ENCODE measurements at places on chromosomes 13 and 19. TPM values are rescaled to one million over a fixed set of nuclear protein-coding genes. Genes with fewer than 3 reads are reported as not detected.

DNA sequence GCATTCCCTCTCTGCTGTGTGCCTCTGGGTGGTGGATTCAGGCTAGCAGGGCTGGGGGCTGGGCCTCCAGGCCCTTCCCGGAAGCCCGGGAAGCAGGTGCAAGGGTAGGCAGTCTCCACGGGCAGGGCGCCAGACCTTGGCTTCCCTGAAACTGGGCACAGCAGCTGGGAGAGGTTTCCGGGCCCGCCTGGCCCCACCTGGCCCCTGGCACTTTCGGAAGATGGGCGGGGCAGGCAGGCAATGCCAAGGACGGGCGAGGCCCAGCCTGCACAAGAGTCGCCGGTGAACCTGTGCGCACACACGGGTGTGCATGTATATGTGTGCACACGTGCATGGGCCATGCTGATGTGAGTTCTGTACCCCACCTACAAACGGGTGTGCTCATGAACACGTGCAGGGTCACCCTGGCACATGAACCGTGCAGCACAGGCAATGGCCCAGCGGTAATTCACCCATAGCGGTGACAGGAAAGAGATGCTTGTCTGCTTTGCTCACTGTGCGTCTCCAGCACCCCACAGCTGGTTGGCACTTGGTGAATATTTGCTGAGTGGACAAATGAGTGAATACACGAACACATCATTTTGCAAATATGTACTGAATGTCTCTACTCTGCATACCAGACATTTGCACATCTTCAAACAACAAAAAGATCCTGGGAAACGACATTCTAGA, 15.3 kb downstream of the GADD45B start:
- no peaks in the 10 kb centered on the region for H3K36me3 ChIP-seq
- peak; percentile 92 for DNase-seq
- peak overlapping the region; percentile 46 for H3K27ac ChIP-seq
- peaks cover 11% of the 10 kb centered on the region for H3K27me3 ChIP-seq
- H3K4me1 ChIP-seq: peaks cover 65% of the 10 kb centered on the region
- no peak overlapping the region for H3K4me3 ChIP-seq

The HRC gene
- total RNA-seq: 1.8 TPM

The DENND1C gene
- total RNA-seq: 15.1 TPM

The MISP gene
- total RNA-seq: 8.9 TPM

DNA sequence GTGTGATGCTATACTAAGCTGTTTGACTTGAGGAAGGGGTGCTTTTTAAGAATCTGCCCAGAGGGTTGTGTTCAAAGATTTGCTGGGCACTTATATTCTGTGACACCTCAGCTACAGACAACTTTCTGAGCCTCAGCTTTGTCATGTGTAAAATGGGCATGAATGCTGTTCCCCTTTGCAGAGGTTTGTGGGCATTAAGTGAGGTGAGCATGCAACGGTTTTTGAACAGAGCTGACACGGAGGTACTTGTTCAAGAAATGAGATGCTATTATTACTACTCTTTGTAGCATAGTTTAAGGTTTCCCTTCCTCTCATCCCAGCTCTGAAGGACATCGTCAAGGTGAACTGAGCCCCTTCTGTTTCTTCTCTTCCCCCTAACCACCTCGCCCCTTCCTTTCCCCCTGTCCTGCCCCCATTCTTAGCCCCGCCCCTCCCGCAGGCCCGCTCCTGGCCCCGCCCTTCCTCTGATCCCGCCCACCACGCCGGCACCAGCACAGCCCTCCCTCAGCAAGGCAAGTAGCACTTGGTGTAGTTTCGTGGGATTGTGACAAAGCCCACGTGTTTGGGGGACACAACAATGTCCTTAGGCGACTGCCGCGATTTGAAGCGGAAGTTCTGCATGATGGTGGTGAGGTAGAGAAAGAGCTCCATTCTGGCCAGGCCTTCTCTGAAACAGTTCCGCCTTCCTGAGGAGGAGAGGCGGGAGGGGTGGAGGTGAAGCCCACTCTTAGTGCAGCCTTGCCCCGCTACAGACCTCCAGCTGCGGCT, 26.1 kb upstream of the CYP2A7 start:
- H3K36me3 ChIP-seq: no peaks in the 10 kb centered on the region
- H3K27ac ChIP-seq: no peak overlapping the region
- no peak for DNase-seq

GRCh38 chr19:55459950-55460657, 1.3 kb downstream of the ISOC2 start:
- DNase-seq: no peak
- H3K4me3 ChIP-seq: peak overlapping the region; percentile 76
- H3K27me3 ChIP-seq: no peaks in the 10 kb centered on the region
- peaks cover 21% of the 10 kb centered on the region for H3K4me1 ChIP-seq

- H3K4me3 ChIP-seq: no peak overlapping the region
- H3K36me3 ChIP-seq: no peaks in the 10 kb centered on the region
- no peak overlapping the region for H3K27ac ChIP-seq
- DNase-seq: no peak
These were observed 5.4 kb downstream of the CEACAM3 start for GRCh38 chr19:41801792-41802211.

DNA sequence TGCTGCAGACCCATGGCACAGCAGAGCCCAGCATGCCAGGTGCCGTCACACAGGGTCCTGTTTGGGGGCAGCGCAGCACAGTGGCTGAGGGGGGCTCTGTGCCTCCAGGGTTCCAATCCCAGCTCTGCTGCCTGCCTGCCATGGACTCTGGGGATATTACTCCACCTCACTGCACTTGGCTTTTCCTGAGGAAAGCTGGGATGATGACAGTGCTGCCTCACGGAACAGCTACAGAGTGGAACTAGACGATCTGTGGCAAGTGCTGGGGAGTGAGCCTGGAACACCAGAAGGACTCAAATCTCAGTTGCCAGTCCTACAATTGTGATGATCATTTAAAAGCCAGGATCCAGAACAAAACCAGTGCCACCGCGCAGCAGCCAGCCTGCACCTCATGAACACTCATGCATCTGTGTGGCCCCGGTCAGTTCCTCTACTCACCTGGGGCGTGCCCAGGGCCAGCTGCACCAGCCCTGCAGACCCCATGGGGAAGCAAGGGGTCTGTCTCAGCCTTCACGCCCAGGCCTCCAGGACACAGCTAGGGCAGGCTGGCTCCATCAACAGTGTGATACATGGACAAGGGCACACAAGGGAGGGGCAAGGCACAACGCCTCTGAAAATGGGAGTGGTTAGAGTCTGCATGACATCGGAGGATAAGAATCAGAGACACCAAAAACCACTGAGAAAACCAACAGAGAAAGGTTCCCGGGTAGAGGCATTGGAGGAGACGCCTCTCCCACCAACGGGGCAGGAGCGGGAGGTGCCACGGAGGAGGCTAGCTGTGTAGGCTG, 55.2 kb downstream of the ATP7B start:
- H3K4me3 ChIP-seq: no peak overlapping the region
- DNase-seq: no peak
- no peak overlapping the region for H3K27ac ChIP-seq
- H3K27me3 ChIP-seq: no peaks in the 10 kb centered on the region

The PDE4C gene
- 9.6 TPM for total RNA-seq

DNA sequence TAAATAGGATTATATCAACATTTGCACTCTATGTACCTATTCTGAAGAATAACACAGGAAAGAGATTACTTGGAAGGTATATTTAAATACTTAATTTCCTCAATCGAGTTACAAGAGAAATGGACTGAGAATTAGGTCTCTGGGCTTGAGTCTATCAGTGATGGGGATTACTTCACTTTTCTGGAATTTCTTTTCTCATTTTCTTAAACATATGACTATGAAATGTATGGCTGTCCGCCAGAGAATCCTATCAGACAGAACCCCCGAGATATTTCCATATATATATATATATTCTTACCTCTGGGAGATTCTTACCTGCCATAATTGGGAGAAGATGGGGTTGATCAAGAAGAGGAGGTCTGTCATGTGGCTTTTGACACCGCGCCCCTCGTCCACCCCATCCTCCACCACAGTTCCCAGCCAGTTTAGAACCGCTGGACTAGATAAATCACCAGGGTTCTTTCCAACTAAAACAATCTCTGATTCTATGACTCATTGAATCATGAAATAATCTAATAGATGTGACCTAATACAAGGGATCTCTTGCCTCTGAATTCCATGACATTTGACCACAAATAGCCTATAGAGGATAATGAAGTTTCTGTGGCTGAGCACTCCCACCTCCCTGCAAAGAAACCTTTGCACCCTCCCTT, 231.3 kb downstream of the TBC1D4 start:
- H3K4me1 ChIP-seq: no peaks in the 10 kb centered on the region
- no peak for DNase-seq
- H3K27ac ChIP-seq: no peak overlapping the region
- no peak overlapping the region for H3K4me3 ChIP-seq
- no peaks in the 10 kb centered on the region for H3K36me3 ChIP-seq

The KLK12 gene
- 1.9 TPM for total RNA-seq

DNA sequence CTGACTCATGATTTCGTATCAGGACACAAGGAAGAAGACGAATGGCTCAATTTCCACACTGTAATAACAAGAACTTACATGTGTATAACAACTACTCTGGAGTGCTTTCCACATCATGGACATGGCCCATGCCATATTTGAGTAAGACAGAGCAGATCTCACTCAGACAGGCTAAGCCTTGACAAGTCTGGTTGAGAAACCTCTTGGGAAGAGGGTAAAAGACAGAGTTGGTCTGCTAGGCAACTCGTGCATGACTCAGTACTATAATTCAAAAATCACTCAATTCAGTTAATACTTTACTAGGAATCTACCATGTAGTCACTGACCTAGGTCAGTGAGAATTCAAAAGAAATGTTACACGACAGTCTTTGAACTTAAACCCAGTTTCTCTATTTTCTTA, 5.7 kb upstream of the THSD1 start:
- H3K36me3 ChIP-seq: peaks cover 62% of the 10 kb centered on the region
- H3K27ac ChIP-seq: no peak overlapping the region
- peaks cover 2% of the 10 kb centered on the region for H3K4me1 ChIP-seq
- no peaks in the 10 kb centered on the region for H3K27me3 ChIP-seq
- DNase-seq: no peak

- H3K27me3 ChIP-seq: no peaks in the 10 kb centered on the region
- H3K36me3 ChIP-seq: no peaks in the 10 kb centered on the region
- no peak overlapping the region for H3K27ac ChIP-seq
- no peaks in the 10 kb centered on the region for H3K4me1 ChIP-seq
These were observed 129.9 kb downstream of the GPC6 start for GRCh38 chr13:93356469-93356868.

DNA sequence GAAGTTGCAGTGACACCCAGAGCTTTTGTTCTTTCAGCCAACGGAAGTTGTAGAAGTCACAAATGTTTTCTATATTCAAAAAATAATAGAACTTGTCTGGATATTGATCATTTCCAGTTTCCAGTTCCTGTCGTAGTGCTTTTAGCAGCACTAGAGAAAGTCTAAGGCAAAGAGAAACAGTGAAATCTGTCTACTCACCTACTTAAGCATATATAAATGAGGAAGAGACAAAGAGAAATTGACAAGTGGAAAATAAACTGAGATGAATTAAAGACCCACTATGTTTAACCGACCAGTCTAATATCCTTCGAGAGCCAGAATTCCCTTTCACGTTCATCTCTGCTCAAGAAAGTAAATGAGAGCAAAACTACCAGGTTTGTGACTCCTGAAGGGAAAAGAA, 36.7 kb downstream of the DACH1 start:
- no peak overlapping the region for H3K27ac ChIP-seq
- no peak overlapping the region for H3K4me3 ChIP-seq
- DNase-seq: no peak
- H3K4me1 ChIP-seq: no peaks in the 10 kb centered on the region
- no peaks in the 10 kb centered on the region for H3K36me3 ChIP-seq

The MUC16 gene
- 2.2 TPM for total RNA-seq

GRCh38 chr13:93775027-93775426, 548.4 kb downstream of the GPC6 start:
- H3K27me3 ChIP-seq: no peaks in the 10 kb centered on the region
- H3K4me1 ChIP-seq: no peaks in the 10 kb centered on the region
- no peak overlapping the region for H3K27ac ChIP-seq
- H3K36me3 ChIP-seq: no peaks in the 10 kb centered on the region
- no peak for DNase-seq
- no peak overlapping the region for H3K4me3 ChIP-seq

The FRY gene
- total RNA-seq: 93.7 TPM

The TNFSF9 gene
- 4.1 TPM for total RNA-seq

The TPTE2 gene
- not detected for total RNA-seq

DNA sequence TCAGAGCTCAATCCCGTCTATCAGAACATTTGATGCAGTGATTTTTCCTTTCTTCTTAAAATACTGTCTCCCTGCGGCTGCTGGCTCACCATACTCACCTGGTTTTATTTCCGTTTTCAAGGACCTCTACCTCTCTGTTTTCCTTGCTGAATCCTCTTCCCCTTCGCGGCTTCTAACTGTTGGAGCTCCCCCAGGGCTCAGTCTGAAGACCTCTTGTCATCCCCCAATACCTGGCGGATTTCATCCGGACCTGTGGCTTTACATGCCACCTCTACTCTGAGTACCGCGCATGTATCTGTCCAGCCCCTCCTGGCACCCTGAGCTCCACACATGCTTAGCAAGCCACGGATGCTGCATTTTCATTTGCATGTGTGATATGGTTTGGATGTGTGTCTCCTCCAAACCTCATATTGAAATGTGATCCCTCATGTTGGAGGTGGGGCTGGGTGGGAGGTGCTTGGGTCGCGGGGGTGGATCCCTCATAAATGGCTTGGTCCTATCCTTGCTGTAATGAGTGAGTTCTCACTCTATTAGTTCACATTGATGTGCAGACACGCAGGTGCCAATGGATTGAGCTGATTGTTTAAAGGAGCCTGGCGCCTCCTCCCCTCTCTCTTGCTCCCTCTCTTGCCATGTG, 106.2 kb upstream of the LSM14A start:
- DNase-seq: no peak
- peaks cover 17% of the 10 kb centered on the region for H3K27me3 ChIP-seq
- H3K36me3 ChIP-seq: no peaks in the 10 kb centered on the region
- H3K27ac ChIP-seq: no peak overlapping the region
- no peak overlapping the region for H3K4me3 ChIP-seq

DNA sequence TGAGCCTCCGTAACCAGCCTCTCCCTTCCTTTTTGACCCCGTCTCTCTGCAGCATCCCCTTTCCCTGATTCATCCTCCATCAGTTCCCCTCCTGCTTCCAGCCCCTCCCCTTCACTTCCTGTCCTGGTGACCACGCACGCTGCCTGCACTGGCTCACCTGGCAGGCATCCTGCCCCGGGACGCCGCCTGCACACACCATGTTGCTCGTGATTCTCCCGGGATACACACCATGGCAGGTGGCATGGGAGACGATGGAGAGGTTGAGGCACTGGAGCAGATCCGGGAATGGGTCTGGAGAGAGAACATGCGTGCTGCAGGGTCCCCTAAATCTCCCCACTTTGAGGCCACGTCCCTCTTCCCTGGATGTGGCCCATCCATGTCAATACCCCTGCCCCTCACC, 4.2 kb downstream of the KLK12 start:
- no peak for DNase-seq
- H3K27me3 ChIP-seq: peaks cover 69% of the 10 kb centered on the region
- no peaks in the 10 kb centered on the region for H3K36me3 ChIP-seq
- no peak overlapping the region for H3K4me3 ChIP-seq

The URI1 gene
- 46.0 TPM for total RNA-seq

DNA sequence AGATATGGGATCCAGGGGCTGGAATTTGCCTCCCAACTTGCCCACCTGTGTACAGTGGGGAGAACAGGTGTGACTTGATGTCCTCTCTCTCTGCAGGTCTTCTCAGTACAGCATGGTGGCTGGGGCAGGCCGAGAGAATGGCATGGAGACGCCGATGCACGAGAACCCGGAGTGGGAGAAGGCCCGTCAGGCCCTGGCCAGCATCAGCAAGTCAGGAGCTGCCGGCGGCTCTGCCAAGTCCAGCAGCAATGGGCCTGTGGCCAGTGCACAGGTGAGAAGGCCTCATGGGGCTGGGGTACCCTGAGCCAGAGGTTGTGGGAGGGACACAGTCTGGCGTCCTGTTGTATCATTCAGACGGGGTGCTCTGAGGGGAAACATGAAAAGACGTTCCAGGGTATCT, 3.0 kb downstream of the LENG8 start:
- peaks cover 64% of the 10 kb centered on the region for H3K36me3 ChIP-seq
- H3K4me1 ChIP-seq: peaks cover 36% of the 10 kb centered on the region
- no peaks in the 10 kb centered on the region for H3K27me3 ChIP-seq
- no peak overlapping the region for H3K4me3 ChIP-seq
